ENCODE measurements at places on chromosomes 6 and 20.

DNA sequence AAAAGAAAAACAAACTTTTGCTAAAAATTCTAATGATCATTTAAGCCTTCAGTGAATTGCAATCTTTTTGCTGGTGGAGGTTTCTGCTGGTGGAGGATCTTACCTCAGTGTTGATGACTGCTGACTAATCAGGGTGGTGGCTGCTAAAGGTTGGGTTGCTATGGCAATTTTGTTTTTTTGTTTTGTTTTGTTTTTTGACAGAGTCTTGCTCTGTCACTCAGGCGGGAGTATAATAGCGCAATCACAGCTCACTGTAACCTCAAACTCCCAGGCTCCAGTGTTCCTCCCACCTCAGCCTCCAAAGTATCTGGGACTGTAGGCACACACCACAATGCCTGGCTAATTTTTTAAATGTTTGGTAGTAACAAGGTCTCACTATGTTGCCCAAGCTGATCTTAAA, 94.7 kb downstream of the ANKRD6 start:
- DNase-seq = no peak

DNA sequence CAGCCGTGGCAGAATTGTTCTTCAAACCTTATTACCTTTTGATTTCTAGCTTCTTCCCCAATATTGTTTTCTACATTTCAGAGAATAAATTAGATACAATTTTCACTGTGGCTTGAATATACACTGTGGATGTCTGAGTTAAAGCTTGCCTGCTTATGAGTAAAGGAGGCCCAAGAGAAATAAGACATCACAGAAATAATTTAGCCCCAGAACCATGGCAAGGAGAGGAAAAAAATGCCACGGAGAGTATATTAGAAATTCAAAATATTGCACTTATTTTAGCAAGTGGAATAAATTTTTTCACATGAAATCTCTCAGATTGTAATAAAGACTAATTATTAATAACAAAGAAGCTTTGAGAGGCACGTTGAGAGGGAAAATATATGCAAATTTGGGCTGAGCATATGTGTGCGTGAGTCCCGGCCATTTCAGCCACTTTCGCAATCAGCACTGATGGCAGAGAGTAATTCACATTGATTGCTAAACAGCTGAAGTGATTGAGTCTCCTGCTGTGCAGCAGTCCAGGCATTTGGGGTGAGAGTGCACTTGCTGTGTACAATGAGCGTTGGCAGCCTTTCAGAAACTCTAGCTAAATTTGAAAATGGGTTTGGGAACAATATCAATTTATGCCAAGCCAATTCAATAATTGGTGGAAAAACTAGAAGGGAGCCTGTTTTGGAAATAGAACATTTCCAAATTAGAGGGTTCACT, 596.0 kb downstream of the EPM2A start:
- DNase-seq = no peak

DNA sequence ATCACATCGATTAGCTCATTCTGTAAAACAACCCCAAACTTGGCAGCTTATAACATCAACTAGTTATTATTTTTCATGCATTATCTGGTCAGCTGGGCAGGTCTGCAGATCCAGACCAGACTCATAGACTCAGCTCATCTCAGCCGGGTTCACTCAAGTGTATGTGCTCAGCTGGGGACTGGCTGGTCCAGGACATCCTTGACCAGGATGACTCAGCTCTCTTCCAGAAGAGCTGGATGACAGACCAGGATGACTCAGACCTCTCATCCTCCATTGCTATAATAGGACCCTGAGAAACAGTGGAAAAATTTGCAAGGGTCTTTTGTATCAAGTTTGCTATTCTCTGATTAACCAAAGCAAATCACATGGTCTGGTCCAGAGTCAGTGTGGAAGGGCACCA, 312.5 kb upstream of the PLCB4 start:
- DNase-seq = no peak

DNA sequence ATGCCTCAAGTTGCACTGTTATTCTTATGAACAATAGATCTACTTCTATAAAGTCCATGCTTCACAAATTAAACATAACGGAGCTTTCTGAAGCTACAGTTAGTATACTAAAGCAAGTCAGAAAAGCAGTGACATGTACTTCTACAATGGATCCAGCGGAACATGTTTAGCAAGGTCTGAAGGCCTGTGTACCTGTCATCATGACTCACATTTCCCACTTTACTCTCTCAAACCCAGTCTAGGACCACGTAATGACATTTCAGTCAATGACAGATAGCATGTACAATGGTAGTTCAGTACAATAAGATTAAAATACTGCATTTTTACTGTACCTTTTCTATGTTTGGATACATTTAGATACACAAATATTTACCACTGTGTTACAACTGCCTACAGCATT, 132.1 kb downstream of the MMS22L start:
- no peak for DNase-seq

- DNase-seq = no peak
Measured at GRCh38 chr6:118288355-118289124, 259.6 kb upstream of the PLN start.

DNA sequence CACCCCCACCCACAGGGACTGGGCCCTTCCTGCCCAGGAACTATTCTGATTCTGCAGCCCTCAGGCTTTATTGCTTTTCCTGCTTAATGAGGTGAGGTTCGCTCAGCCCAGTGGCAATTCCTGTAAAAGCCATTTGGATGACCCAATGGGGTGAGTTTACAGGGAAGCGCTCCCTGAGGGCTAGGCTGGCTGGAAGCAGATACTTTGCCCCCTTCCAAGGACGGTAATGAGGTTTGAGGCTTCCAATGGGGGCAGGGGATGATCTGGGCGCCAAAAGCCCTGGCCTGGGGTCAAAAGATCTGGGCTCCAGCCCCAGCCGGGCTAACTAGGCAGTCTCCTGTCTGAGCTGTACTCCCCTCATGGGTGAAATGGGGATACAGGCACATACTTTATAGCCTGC, 41.8 kb downstream of the RIPOR3 start:
- DNase-seq = no peak

DNA sequence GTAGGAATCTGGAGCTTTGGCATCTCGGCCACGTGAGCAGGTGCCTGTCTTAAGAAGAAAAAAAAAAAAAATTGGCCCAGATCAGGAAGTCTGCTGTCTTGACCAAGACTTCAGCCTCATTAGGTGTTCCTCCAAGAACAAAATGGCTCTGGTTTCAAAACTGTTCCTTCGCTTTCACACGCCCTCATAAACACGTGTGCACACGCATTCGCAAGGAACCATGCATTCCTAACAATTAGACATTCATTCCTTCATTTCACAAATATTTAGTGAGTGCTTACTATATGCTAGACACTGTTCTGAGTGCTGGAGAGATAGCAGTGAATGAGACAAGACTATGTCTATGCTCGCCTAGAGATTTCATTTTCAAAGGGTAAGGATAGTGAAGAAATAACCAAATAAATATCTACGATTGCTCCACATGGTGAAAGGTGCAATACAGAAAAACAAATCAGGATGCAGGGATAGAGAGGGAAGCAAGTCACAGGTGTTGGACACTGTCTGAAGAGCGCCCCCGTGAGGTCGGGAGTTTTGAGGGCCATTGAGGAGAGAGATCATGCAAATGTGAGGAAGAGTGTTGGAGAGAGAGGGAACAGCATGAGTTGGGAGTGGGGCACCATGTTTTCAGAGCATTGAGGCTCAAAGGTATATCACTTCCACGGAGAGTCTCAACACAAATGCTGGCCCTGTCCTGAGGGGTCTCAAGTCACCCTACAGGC, 53.3 kb downstream of the CCDC170 start:
- DNase-seq = no peak

DNA sequence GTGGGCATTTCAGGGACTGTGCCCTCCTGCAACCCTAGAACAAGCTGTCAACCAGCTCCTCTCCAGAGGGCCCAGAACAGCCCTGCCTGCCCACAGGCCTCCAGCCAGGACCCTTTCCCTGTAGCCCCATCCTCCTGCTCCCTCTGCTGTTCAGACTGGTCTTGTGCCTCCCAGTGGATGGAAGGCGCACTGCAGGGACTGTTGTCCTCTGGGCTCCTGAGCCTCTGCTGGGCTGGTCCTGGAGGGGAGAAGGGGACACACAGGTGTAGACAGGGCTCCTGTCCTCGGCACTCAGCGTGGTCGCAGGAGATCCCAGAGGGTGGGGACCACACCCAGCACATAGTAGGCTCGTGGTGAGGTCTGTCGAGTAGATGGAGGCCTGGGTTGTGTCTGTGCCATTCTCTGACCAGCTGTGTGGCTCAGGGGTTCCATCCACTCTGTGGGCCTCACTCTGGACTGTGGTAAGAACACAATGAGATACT, 11.5 kb downstream of the ITPR3 start:
- peak; percentile 65 for DNase-seq

- DNase-seq = no peak
Measured at GRCh38 chr6:14516956-14517355, 399.4 kb downstream of the CD83 start.

- DNase-seq = no peak
Measured at GRCh38 chr6:79878142-79878748, 69.1 kb downstream of the ELOVL4 start.

- no peak for DNase-seq
Measured at GRCh38 chr6:9131616-9132015, 696.3 kb upstream of the SLC35B3 start.

DNA sequence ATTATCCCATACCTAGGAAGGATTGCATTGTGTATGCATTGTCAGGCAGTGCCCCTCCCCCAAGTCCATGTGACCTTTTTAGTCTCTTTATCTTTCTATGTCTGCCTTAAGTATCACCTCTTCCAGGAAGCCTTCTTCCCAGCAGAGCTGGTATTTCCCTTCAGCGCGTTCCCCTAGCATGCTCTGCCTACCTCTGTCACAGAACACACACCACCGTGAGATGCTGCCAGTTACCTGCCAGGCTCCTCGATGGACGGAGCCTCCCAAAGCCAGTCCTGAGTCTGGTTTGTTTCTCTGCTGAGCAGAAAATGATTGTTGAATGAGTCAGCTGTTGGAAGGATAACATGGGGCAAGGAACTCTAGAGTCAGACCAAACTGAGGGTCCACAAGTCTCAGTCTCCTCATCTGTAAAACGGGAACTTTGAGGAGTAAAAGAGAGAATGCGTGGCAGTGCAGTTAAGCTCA, 11.3 kb upstream of the ZNF335 start:
- no peak for DNase-seq

DNA sequence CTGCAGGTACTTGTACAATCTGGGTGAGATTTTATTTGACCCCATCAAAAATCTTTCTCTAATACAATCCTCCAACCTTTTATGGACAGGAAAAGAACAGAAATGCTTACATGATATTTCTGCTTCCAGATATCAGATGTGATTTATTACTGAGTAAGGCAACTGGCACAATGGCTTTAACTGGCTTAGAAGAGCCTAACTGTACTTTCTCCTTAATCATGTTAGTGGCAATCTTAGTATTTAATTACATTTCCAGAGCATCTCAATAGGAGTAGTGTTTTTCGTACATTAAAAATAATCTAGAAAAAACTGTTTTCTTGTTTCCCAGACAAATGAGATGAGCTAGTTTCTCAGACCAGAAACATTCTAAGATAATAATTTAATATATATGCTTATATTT, 251.6 kb downstream of the KCNQ5 start:
- no peak for DNase-seq

GRCh38 chr6:44561060-44561623, 173.6 kb downstream of the CDC5L start:
- DNase-seq = no peak

Data from CD4-positive, alpha-beta T cell treated with Interleukin-17A for 4 hours (primary cell).